Cortex of kidney (tissue), 1 donor: ENCODE measurements at places on chromosomes 6 and 20.

- no peak for DNase-seq
Measured at GRCh38 chr6:166024252-166024651, 143.4 kb downstream of the TBXT start.

GRCh38 chr20:34473262-34473883 lies 42.8 kb upstream of the DYNLRB1 start:
- no peak for DNase-seq

GRCh38 chr6:106094261-106094963 lies 8.3 kb downstream of the PRDM1 start:
- DNase-seq = no peak

GRCh38 chr20:31710423-31711108 lies 12.1 kb downstream of the BCL2L1 start:
- DNase-seq = no peak

DNA sequence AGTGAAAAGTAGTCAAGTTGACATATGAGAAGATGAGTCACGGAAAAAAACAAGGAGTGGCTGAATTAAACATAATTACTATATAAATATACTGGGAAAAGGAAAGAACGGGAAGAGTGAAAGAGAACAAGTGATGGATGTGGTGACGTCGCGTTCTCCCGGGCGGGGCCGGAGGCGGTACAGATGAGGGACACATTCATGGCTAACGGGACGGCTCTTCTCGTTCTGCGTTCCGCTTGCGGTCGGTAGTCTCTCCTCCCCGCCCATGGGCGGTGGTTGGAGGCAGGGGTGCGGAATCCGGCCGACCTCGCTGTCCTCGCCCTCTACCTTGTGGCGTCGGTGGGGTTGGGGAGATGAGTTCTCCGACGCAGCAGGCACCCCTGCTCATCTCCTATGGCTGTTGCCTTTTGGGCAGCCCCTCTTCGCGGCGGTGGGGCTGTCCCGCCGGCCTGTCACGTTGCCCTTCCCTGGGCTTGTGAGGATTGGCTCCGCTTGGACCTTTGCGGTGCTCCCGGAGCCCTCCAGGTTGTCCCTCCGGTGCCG lies 22.5 kb downstream of the HLA-G start:
- no peak for DNase-seq
